ENCODE measurements at places on chromosomes 2 and 18.

GRCh38 chr2:218995972-218996711 lies 2.9 kb upstream of the CRYBA2 start:
- peak; percentile 57 for DNase-seq

DNA sequence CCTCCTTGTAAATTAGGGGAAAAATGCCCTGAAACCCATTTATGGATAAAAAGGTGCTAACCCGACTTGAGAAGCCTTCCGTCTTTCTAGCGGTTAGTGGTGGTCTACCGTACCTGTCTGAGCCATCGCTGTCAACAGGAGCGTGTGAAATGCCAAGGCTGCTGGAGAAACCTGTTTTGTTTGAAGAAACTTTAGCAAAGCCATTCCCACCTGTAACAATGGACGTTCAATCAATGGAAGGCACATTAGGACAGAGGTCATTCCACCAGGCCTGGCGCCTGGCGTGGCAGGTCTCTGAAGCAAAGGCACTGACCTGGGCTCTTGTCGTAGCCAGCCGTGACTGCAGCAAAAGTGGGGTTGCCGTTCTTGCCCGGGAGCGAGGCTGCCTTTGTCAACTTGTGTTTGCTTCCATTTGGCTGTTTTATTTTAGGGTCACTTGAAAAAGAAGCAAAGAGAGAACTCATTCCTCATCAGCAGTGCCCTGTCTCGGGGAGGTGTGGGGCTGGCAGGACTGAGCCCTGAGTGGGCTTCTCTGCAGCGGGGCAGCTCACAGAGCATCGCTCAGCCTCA lies 47.2 kb downstream of the ZAP70 start:
- DNase-seq = no peak

- no peak for DNase-seq
Observed at GRCh38 chr2:237260686-237261085, 153.3 kb downstream of the COL6A3 start.

- no peak for DNase-seq
Observed at GRCh38 chr2:70830366-70830765, 5.2 kb downstream of the CD207 start.

GRCh38 chr18:64399566-64399965 lies 250.7 kb upstream of the LINC00305 start:
- no peak for DNase-seq

GRCh38 chr2:176913955-176914354 lies 298.6 kb upstream of the HNRNPA3 start:
- no peak for DNase-seq

- no peak for DNase-seq
Observed at GRCh38 chr2:83155826-83156225, 1303.3 kb downstream of the SUCLG1 start.

- DNase-seq = no peak
Observed at GRCh38 chr2:16817305-16818202, 151.9 kb upstream of the CYRIA start.

- DNase-seq = no peak
Observed at GRCh38 chr18:9597609-9598008, 16.8 kb downstream of the PPP4R1 start.

- no peak for DNase-seq
Observed at GRCh38 chr2:88067598-88067997, at the start of gene SMYD1. TSS of gene SMYD1 (plus strand) at chr2:88067825. CDS start at chr2:88067865, 40 bp downstream.

DNA sequence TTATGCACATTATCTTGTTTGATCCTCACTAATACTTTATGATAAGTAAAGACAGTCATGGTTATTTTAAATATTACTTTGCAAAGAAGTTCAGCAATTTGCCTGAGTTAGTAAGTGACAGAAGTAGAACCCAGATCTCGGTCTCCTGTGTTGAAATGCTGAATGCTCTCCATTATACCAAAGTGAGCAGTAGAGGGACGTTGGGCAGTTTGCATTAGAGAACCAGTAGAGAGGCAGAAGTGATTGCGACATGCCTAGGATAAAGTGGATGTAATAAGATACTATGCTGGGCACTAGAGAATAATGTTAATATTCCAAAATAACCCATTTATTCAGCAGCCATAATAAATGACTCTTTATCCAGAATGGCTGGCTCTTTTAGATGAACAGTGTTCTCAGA lies 201.0 kb downstream of the PMAIP1 start:
- no peak for DNase-seq

- DNase-seq = no peak
Observed at GRCh38 chr2:156818944-156819343, 382.8 kb downstream of the GPD2 start.

GRCh38 chr2:181785691-181786344 lies 105.5 kb upstream of the NEUROD1 start:
- no peak for DNase-seq

DNA sequence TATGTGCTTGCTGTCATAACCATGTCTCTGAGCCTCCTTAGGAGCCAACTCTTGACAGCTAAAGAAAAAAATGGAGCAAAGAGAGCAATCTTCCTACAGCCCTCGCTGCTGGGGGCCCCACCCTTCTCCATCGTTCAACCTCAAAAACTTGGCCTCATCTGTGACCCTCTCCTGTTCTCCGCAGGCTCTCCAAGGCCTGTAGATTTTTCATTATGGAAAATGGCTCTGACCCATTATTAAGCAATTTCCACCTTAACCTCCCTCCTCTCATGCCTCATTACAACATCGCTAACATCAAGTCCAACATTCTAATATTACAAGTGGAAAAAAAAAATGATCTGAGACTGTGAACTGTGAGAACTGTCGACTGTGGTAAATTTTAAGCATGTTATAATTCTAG lies 98.7 kb downstream of the SLC8A1 start:
- DNase-seq = no peak

DNA sequence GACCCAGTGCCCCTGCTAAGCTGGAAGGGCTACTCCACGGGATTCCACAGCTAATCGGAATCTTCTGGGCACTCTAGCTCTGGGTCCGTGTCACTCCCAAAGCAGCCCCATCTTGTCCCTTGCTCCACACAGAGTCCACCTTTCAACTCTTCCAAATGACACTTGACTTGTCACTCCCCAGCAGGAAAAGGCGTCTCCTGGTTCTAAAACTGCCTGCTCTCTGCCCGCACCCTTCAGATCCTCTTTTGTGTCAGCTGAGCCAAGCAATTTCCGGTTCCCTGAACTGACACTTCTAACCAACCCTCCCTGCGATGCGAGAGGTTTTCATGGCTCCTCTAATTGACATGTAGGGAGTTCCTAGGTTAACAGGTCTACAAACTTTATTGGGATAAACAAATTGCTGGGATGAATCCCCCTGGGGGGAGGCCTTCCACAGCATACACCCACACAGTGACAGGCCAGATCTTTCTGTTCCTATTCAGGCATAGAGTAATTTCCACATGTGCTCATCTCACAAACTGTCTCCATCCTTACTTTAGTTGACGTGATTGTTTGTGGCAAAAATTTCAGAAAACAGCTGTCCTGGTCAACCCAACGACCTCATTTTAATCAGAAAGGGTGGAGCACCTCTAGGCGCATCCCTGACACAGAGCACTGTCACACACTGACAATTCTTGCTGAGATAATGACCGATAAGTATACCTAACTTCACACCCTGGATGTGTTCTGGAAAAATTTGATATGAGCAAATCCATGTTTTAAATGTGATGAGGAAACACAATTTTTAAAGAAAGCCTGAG lies 104.9 kb downstream of the RBMS1 start:
- DNase-seq = no peak

DNA sequence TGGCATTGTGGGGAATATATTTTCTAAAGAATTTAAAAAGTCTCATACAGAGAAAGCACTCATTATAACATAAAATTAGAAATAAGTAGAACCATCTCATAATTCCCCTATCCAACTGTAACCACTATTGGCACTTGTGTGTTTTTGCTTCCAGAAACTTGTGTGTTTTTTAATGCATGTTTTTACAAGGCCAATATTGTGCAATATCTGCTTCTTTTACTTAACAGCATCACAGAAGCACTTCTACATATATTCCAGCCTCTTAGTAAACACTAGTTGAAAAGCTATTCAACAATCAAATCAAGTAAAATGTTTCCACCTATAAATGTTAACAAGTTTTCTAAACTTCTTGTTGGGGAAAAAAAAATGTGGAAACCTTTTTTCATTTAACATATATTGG lies 132.7 kb downstream of the LRP2 start:
- no peak for DNase-seq

GRCh38 chr2:208101716-208102631 lies 22.4 kb downstream of the CRYGD start:
- DNase-seq = no peak

DNA sequence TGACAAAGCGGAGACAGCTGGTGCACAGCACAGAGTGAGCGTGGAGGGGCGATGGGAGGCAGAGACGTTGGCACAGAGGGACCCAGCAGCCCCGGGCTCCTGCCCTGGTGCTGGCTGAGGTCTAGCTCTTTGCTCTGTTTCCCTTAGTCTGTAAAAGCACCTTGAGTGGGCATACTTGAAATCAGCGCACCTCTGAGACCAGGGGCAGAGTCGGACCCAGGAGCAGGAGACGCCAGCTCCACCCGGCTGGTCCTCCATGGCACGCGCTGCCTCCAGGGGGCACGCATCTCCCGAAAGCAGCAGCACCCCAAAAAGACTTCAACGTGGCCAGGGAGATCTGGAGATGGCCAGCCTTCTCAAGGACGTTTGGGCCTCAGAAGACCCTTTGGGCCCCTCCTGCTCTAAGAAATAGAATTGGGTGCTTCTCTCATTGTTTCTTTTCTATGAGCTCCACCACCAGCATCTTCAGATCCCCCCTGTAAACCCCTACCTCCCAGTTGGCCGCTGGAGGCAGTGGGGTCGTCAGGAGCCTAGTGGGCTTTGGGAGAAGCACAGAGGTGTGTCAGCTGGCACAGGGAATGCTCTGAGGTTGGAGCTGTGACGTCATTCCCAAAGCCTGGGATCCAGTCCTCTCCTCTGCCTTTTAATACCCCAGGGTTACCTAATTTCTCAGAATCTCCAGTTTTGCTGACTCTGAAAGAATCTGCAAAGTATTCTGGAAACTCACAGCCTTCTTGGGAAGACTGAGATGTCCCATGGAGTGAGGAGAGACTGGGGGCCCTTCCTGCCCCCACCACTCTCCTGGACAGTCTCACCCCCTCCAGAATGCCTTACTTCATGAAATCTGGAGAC lies 58.9 kb downstream of the CIB4 start:
- DNase-seq = no peak

DNA sequence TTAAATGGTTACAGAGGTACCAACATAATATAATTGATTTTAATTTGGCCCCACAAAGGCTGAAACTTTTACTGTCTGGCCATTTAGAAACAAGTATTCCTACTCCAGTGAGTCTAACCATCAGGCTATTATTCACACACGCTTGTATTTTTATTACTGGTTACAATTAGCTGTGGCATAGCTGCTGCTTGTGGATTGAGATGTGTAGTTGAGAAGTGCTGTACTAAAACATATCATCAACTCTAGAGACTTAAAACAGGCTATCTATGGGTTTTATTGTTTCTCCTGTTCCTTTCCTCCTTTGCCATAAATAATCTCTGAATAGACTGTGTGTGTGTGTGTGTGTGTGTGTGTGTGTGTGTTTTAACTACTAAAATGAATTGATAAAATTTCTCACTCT lies 530.2 kb downstream of the CCDC85A start:
- no peak for DNase-seq

DNA sequence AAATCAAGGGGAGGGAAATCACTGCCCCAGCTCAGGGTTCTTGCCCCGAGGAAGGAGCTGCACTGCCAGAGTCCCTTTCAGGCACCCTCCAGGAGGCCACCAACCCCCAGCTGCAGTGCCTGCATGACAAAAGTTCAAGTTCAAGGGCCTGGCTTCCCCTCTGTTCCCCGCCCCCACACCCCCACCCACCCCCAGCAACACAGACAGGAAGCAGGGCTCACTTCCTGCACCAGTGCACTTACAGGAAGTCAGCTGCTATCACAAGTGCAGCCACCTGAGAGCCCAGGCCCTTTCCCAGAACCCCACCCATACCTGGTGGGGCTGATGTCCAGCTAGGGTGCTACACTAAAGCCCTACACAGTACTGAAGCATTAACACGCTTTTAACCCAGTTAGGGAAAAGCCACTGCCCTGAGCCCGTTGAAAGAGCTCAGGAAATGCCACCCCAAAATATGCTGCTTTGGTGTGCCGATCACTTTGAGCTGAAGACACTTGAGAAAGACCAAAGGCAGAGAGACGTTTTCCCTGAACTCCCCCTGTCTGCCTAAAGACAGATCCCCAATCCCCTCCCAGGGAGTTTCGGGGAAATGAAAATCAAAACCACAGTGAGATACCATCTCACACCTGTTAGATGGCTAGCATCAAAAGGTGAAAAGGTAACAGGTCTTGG lies 109.9 kb upstream of the CAB39 start:
- DNase-seq = peak; percentile 46

GRCh38 chr2:213885485-213885884 lies 525.4 kb upstream of the VWC2L start:
- no peak for DNase-seq

DNA sequence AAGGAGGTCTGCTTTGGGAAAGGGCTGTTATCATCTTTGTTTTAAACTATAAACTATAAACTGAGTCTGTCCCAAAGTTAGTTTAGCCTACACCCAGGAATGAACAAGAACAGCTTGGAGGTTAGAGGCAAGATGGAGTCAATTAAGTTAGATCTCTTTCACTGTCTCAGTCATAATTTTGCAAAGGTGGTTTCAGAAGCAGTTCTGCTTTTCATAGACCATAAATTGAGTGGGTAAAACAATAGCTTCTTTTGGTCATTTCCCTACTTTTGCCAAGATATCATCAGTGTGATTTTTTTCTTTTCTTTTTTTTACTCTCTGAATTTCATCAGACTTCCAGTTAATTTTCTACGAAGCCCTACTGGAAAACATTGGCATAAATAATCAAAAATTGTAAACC lies 117.0 kb downstream of the AP1S3 start:
- no peak for DNase-seq

DNA sequence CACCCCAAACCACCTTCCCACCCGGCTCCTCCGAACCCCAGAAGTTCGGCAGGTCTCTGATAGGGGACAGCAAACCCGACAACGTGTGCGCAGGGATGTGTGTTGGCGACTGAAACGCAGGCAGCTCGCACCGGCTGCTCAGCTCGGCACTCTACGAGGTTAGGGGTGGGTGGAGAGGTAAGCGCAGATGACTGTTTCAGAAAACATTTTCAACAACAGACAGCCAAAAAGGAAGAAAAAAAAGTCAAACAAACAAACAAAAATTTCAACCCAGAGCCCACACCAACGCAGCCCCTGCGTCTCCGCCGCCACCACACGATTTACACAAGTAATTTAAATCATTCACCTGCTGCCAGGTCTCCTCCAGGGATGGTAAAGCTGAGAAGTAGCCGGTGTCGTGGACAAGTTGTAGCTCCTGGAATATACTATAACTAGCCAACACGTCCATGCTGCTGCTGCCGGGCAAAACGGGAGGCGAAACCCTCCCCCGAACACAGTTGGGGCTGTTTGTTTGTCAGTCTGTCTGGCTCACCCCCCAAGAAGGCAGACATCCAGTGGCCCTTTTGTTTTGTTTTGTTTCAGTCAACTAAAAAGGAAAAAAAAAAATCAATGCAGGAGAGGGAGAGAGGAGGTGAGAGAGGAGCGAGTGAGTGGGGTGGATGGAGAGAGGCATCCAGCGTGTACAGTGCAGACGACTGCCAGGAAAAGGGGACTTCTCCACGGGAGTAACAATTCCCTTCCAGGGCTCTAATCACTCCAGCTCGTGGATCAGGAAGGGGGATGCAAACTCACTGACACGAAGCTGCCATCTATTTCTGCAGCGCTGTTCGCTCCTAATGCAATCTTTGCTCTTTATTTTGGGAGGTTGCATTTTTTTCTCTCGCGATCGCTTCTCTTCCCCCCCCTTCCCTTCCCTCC lies at the start of gene KLF7:
KLF7 (minus strand) TSS at position 828 of the 918 bp plus-strand sequence; CDS start at position 448, 380 bp downstream.
- DNase-seq = peak; percentile 34

GRCh38 chr2:150126143-150126740 lies 361.2 kb downstream of the RND3 start:
- DNase-seq = no peak

All from stimulated activated CD8-positive, alpha-beta memory T cell treated with anti-CD3 and anti-CD28 coated beads, Interleukin-12 subunit alpha, Interleukin-12 subunit beta, amount 100 ng/mL, for 4 hours (primary cell).